SJSA1 (cell line): ENCODE measurements at places on chromosomes 2 and 18.
A peak's percentile ranks its signal among the peaks of the same experiment; 100 is the strongest.

DNA sequence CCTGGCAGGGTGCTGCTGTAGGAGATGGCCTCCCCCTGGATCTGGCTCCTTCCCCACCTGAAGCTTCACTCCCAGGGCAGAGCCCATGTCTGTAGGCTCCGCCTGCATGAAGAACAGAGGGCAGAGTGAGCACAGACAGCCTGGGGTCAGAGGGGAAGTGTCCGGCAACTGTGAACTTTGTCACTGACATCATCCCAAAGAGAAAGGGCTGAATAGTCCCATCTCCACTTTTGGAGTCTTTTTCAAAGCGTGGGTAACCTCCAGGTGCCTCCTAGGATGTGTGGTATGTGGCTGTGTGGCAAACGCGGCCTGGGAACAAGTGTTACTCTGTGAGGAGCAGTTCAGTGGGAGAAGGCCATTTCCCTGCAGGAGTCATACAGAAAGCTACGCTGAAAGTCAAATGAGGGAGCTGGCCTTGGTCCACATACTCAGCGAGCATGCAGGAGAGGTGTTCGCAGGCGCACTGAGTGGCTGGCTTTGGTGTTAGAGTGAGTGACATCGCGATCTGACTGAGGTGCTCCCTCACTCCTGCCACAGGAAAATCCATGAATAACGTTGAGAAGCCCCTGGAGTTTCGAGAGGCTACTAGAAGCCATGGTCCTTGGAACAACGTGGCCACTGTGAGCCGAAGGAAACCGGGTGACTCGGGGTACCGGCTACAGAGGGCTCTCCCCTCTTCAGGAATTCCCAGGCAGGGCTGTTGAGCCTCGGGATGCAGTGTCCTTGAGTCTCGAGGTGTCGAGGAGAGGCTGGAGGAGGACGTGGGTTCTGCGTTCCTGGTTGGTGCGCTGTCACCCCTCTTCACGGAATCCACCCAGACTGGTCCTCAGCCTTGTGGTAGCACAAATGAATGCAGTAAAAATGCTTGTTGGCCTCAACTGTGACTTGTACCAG, 54.7 kb downstream of the CABLES1 start:
- H3K4me3 ChIP-seq = no peak overlapping the region
- no peak for DNase-seq
- no peaks in the 10 kb centered on the region; the same call in 1 of the 2 replicates for H3K36me3 ChIP-seq
- H3K27ac ChIP-seq = no peak overlapping the region
- no peaks in the 10 kb centered on the region for H3K27me3 ChIP-seq
- H3K4me1 ChIP-seq = peaks cover 15% of the 10 kb centered on the region

GRCh38 chr2:151904021-151904420, 75.8 kb upstream of the ARL5A start:
- no peak for DNase-seq
- H3K27ac ChIP-seq = no peak overlapping the region
- H3K4me1 ChIP-seq = no peaks in the 10 kb centered on the region
- no peak overlapping the region for H3K4me3 ChIP-seq

DNA sequence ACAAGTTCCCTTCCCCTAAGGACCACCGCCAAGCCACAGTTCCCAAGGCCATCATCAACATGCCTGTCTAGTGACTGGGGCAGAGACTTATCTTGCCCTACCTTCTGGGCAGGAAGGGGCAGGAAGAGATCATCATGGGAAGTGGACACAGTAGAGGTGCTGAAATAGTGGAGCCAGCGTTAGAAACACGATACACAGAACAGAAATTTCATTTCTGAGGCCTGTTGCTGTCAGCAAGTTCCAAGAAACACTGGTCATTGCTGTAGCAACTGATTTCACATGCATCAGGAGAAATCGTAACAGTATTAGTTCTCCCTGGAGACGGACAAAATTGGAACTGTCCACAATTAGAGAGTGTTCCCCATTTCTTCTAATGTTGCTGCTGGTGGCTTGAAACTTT, 83.0 kb downstream of the COLEC12 start:
- no peak overlapping the region for H3K27ac ChIP-seq
- no peak for DNase-seq
- no peak overlapping the region for H3K4me3 ChIP-seq

GRCh38 chr2:29567906-29568520, 353.4 kb downstream of the ALK start:
- DNase-seq = no peak
- H3K4me3 ChIP-seq = no peak overlapping the region
- H3K36me3 ChIP-seq = no peaks in the 10 kb centered on the region
- no peaks in the 10 kb centered on the region for H3K4me1 ChIP-seq

GRCh38 chr2:189249171-189249570, 69.6 kb upstream of the COL5A2 start:
- no peaks in the 10 kb centered on the region for H3K36me3 ChIP-seq
- no peak overlapping the region for H3K27ac ChIP-seq
- no peak for DNase-seq
- H3K4me3 ChIP-seq = no peak overlapping the region

DNA sequence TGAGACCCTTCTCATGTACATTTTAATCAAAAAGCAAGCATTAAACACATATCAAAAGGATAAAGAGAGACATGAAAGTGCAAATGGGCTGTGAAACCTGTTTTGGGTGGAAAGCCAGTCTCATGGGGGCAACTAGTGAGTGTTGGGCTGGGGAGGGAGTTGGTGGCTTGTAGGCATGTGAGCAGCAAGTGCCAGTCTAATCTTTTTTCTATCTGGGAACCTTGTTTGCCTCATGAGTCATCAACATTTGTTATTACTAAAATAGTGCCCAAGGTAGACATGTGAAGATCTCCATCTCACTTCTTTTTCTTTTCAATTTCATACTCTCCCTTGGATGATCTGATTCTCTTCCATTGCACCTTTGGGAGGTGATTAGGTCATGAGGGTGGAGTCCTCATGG, 613.9 kb upstream of the GYPC start:
- no peaks in the 10 kb centered on the region for H3K4me1 ChIP-seq
- H3K4me3 ChIP-seq = no peak overlapping the region
- H3K27ac ChIP-seq = no peak overlapping the region
- no peaks in the 10 kb centered on the region for H3K36me3 ChIP-seq
- no peak for DNase-seq

DNA sequence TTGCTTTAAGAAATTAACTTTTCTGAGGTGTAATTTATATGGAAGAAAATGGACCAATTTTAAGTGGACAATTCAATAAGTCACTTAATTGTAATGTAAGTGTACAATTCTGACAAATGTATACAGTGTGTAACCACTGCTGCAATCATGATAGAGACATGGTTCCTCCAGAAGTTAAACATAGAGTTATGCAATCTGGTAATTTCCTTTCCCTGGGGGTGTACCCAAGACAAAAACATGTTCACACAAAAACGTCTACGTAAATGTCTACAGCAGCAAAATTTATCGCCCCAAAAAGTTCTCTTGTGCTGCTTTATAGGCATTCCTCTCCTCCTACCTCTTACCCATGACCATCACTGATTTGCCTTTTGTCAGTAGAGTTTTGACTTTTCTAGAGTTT, 141.5 kb downstream of the AQP4 start:
- DNase-seq = no peak
- H3K36me3 ChIP-seq = no peaks in the 10 kb centered on the region
- no peak overlapping the region for H3K4me3 ChIP-seq
- peak overlapping the region; percentile 15 for H3K27ac ChIP-seq

DNA sequence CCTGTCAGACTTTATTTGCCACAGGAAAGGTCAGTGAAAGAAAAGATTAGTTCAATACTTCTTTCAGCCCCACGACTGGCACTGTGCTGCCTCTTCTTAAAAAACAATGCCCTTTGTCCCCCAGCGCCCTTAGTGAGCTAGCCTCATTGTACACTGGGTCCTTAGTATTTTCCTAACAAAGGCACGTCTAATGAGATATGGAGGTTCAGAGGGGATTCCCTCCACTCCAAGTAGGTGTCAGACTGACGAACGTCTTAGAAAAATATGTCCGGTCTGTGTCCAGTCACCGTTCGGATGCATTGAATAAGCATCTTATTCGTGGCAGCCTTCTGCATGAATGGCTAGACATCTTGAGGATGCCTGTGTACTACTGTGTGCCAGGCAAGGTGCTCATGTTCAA, 1.1 kb downstream of the FECH start:
- no peak overlapping the region for H3K27ac ChIP-seq
- H3K4me3 ChIP-seq = peak overlapping the region; percentile 81
- H3K4me1 ChIP-seq = peaks cover 16% of the 10 kb centered on the region
- H3K27me3 ChIP-seq = no peaks in the 10 kb centered on the region
- no peak for DNase-seq

DNA sequence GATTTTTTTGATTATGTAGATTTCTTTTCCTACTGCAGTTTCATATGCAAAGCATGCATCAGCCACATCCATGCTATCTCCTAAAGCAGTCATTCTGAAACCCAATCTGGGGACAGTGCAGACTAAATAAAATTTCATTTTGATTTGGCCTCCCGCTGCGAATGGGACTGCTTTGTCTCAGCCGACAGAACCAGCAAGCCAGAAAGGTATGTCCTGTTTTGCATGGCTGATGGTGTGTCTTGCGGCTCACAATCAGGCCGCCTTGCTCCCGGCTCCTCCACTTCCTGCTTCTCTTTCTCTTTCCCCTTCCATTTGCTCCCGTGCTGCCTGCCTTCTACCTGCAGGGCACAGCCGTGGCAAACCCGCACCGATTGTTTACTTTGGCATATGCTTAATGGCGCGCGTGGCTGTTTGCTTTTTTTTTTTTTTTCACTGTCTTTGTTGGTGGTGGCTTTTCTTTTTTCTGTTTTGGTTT, 419.6 kb upstream of the POU3F3 start:
- H3K36me3 ChIP-seq = no peaks in the 10 kb centered on the region
- no peak overlapping the region for H3K27ac ChIP-seq
- H3K4me1 ChIP-seq = no peaks in the 10 kb centered on the region
- H3K27me3 ChIP-seq = 0 out of 2 replicates have a peak, but pooled peaks cover 2% of the 10 kb centered on the region
